CD4-positive, alpha-beta T cell (primary cell): ENCODE measurements at places on chromosomes 12 and 14.

DNA sequence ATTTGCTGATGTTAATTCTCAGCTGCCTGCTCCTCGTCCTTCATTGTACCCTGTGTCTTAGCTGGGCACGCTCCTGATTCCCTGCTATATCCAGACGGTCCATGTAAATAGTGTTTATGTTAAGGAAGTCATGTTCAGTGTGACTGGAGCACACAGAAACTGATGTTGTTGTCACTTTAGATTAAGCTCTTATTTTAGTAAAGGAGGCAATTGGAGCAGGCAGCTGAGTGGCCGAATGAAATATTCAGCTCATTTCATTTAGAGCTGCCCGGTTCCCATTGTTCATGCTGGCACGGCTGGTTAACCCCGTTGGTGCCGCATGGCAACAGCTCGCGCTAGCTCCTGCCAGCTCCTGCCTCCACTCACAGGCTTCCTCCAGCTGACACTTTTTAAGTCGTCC lies 446.8 kb upstream of the SOX5 start:
- no peaks in the 10 kb centered on the region for H3K36me3 ChIP-seq
- no peaks in the 10 kb centered on the region for H3K27me3 ChIP-seq
- no peak overlapping the region for H3K4me3 ChIP-seq
- H3K4me1 ChIP-seq: no peaks in the 10 kb centered on the region

DNA sequence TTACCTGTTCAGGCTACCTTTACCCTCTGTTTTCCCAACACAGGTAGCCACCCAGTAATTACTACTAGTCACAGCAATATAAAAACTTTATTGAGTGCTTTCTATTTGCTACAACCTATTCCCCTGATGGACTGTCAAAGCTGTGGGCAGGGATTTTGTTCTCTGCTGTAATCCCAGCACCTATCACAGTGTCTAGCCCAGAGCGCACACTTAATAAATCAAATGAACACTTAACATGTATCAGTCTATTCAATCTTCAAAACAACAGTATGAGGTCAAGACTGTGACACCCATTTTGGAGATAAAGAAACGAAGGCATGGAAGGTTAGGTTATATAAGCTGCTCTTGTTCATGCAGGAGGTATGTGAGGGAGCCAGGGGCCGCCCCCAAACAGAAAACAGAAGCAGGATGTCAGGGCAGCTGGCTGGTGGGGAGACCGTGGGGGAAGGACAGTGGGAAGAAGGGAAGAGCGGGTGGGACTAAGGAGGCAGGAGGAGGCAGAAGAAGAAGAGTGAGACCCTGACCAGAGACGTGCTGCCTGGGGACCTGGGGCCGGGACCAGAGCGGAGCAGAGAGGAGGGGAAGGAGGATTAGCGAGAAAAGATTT lies 1.7 kb downstream of the TNFRSF1A start:
- H3K36me3 ChIP-seq: no peaks in the 10 kb centered on the region
- peak overlapping the region; percentile 80 for H3K27ac ChIP-seq
- DNase-seq: no peak
- peak overlapping the region; percentile 100 for H3K4me3 ChIP-seq
- H3K27me3 ChIP-seq: no peaks in the 10 kb centered on the region

- no peaks in the 10 kb centered on the region for H3K36me3 ChIP-seq
- no peak for DNase-seq
- H3K4me1 ChIP-seq: peaks cover 8% of the 10 kb centered on the region
- no peak overlapping the region for H3K4me3 ChIP-seq
- no peaks in the 10 kb centered on the region for H3K27me3 ChIP-seq
- no peak overlapping the region for H3K27ac ChIP-seq
Observed at GRCh38 chr12:12583510-12584178, 21.0 kb upstream of the DUSP16 start.

GRCh38 chr12:43292699-43293098 lies 259.3 kb downstream of the ADAMTS20 start:
- no peak for DNase-seq
- H3K4me3 ChIP-seq: no peak overlapping the region
- no peaks in the 10 kb centered on the region for H3K27me3 ChIP-seq
- H3K27ac ChIP-seq: no peak overlapping the region

DNA sequence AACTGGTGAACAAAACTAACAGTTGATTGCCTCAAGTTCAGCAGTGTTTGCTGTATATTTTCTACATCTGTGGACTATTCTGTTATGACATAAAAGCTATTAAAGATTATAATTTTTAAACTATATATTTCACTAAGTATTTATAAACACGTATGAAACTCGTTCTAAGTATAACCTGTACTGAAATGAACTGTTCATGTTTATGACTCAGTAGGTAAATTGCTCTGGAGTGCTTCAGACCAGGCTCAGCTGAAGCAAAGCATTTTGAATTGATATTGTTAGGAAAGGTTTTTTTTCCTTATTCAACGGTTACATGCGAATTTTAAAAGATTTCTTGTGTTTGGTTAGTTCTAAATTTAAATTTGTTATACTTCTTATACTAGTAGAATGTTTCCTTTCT lies 151.3 kb downstream of the RAD51B start:
- H3K27me3 ChIP-seq: no peaks in the 10 kb centered on the region
- H3K4me3 ChIP-seq: no peak overlapping the region
- H3K27ac ChIP-seq: no peak overlapping the region
- no peaks in the 10 kb centered on the region for H3K4me1 ChIP-seq
- H3K36me3 ChIP-seq: no peaks in the 10 kb centered on the region

DNA sequence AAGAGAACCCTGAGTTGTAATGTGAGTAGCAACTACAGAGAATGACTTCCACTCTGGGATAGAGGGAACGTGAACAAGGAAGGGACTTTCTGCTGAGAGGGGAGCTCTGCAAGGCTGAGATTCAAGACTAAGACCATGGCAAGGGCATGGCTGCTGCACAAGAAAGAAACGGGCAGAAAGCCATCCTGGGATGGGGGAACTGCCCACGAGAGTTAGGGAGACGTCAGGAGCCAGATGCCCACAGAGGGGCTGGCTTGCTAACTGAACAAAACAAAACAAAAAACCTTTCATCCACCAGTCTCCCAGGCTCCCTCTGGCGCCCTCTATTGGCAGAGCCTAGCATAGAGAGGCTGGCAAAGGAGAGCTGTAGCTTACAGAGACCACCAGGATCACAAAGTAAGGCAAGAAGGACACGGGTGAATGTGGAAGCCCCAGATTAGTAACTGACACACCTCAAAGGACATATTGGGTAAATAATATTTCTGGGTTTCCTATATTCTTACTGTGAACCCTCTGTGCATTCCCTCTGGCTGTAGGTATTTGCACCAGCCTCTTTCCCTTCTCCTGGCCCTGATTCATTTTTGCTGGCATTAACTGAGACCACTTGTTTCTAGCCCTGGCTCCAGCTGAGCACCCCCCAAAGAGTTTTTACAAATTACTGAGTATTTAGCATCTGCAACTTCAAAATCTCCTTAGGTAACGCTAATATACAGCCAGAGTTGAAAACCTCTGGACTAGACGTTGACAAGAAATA lies 338.3 kb downstream of the EMP1 start:
- no peaks in the 10 kb centered on the region for H3K27me3 ChIP-seq
- H3K4me3 ChIP-seq: no peak overlapping the region
- H3K27ac ChIP-seq: no peak overlapping the region

- no peaks in the 10 kb centered on the region for H3K36me3 ChIP-seq
- H3K4me3 ChIP-seq: no peak overlapping the region
- no peak overlapping the region for H3K27ac ChIP-seq
- no peak for DNase-seq
Observed at GRCh38 chr12:52313461-52313860, 7.7 kb downstream of the KRT83 start.

GRCh38 chr12:79732638-79733037 lies 41.9 kb upstream of the PAWR start:
- H3K4me1 ChIP-seq: no peaks in the 10 kb centered on the region
- H3K4me3 ChIP-seq: no peak overlapping the region
- no peak for DNase-seq
- H3K36me3 ChIP-seq: no peaks in the 10 kb centered on the region
- H3K27ac ChIP-seq: no peak overlapping the region

DNA sequence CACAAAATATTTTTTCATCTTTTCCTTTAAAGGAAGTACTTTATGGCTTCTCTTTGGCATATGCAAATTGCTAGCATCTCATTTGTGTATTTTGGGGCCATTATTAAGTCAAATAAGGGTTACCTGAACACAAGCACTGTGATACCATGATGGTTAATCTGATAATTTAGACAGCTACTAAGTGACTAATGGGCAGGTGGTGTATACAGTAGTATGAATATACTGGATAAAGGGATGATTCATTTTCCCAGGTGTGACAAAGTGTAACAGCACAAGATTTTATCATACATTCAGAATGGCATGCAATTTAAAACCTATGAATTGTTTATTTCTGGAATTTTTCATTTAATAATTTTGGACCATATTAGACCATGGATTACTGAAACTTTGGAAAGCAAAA lies 27.2 kb upstream of the ANO4 start:
- no peaks in the 10 kb centered on the region for H3K4me1 ChIP-seq
- H3K4me3 ChIP-seq: no peak overlapping the region
- DNase-seq: no peak
- no peaks in the 10 kb centered on the region for H3K36me3 ChIP-seq
- no peak overlapping the region for H3K27ac ChIP-seq
- H3K27me3 ChIP-seq: no peaks in the 10 kb centered on the region

DNA sequence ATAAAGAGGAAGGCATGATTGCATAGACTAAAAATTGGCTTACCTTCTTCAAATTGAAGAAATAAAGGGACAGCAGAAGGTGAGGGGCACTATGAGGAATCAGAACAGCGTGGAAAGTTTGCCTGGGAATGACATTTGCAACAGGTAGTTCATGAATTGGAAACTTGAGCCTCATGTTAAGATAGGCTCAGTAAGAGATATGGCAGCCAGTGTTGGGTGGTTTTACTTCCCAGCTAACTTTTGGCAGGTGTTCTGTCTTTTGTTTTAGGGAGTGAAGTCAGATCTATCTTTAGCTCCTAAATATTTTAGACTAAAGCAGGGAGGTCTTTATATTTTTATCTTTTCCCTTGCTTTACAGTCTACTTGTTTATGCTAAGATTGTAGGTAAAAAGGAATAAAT lies 122.4 kb downstream of the ANO6 start:
- H3K27ac ChIP-seq: no peak overlapping the region
- no peak for DNase-seq
- no peaks in the 10 kb centered on the region for H3K4me1 ChIP-seq
- no peaks in the 10 kb centered on the region for H3K27me3 ChIP-seq

DNA sequence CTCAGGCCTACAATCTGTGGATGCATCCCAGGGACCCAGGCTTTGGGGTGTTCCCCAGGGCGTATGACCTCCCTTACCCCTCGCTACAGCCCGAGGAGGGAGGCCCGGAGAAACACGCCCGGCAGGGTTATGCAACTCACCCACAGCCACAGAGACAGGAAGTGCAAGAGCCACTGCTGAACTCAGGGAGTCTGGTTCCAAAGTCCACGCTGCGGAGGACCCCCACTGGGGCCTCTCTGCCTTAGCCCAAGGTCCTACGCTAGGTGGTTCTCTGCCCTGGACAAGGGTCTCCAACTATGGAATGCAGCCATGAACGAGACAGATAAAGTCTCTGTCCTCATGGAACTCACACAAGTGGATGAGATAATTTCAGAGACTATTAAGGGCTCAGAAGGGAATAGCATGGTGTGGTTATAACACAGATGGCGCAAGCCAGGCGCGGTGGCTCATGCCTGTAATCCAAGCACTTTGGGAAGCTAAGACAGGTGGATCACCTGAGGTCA lies 11.3 kb downstream of the SCARB1 start:
- H3K4me3 ChIP-seq: no peak overlapping the region
- H3K27ac ChIP-seq: no peak overlapping the region
- no peaks in the 10 kb centered on the region for H3K27me3 ChIP-seq
- H3K4me1 ChIP-seq: peaks cover 6% of the 10 kb centered on the region

DNA sequence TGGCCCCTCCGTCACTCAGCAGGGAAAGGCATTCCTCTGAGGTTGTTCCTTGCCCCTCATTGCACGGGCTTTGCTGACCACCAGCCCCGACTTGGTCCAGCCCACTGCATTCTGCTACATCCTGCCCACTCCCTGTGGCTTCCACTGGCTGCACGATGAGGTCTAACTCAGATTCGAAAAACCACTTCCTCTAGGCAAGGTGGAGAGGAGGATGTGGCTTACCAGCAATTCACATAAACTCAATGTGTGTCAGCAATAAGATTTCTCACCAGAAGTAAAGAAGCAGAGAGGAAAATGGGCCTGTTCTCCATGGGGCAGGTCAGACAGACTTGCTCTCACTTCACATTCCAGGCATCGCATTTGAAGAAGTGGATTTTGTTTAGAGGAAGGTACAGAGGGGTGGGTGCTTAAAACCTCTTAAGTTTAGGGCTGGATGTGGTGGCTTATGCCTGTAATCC lies 14.7 kb downstream of the GPR68 start:
- peaks cover 21% of the 10 kb centered on the region for H3K36me3 ChIP-seq
- H3K27me3 ChIP-seq: no peaks in the 10 kb centered on the region
- H3K4me3 ChIP-seq: peak overlapping the region; percentile 25
- peak overlapping the region; percentile 76 for H3K27ac ChIP-seq

- H3K27me3 ChIP-seq: no peaks in the 10 kb centered on the region
- peaks cover 31% of the 10 kb centered on the region for H3K36me3 ChIP-seq
- H3K27ac ChIP-seq: no peak overlapping the region
- no peak for DNase-seq
- peaks cover 6% of the 10 kb centered on the region for H3K4me1 ChIP-seq
- H3K4me3 ChIP-seq: no peak overlapping the region
Observed at GRCh38 chr14:64951724-64952123, 9.2 kb upstream of the GPX2 start.

- H3K27ac ChIP-seq: no peak overlapping the region
- H3K27me3 ChIP-seq: no peaks in the 10 kb centered on the region
Observed at GRCh38 chr12:3217683-3218079, 140.5 kb downstream of the TSPAN9 start.

GRCh38 chr12:115495300-115495699 lies 782.2 kb downstream of the MED13L start:
- no peaks in the 10 kb centered on the region for H3K27me3 ChIP-seq
- no peaks in the 10 kb centered on the region for H3K36me3 ChIP-seq
- H3K4me3 ChIP-seq: no peak overlapping the region
- DNase-seq: no peak

GRCh38 chr12:67634303-67634761 lies 14.2 kb upstream of the DYRK2 start:
- H3K27me3 ChIP-seq: no peaks in the 10 kb centered on the region
- no peak for DNase-seq
- peaks cover 36% of the 10 kb centered on the region for H3K4me1 ChIP-seq
- no peak overlapping the region for H3K4me3 ChIP-seq
- H3K27ac ChIP-seq: no peak overlapping the region

DNA sequence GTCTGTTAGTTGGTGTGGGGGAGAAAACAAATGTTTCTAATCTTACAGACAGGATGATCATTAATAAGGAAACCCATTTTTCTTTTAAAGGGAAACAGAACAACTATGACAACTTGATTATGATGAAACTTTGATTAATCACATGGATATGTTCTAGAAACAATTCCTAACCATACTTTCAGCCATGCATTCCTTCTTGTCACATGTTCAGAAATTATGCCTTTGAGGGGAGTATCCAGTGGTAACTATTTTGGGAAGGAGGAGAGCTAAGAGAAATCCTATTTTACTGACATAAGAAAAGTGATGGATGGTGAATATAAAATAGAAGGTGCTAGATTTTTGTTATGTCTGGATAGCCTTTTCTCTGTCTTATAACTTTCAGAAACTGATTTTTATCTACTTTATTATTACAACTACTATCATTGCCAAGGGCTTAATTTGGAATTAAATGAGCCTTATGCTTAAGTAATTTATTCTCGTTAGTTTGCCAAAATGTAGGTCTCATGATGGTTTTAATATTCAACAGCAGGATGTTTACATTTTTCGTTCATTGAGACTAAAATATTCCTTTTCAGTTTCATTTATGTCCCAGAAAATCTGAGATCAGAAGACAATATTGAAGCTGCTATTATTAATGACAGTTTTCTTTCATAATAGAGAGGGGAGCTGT lies 200.1 kb downstream of the TMTC2 start:
- no peak for DNase-seq
- H3K36me3 ChIP-seq: no peaks in the 10 kb centered on the region
- no peak overlapping the region for H3K4me3 ChIP-seq
- H3K4me1 ChIP-seq: no peaks in the 10 kb centered on the region
